Activated gamma-delta T cell (primary cell): ENCODE measurements at places on chromosomes 2 and 18.

DNA sequence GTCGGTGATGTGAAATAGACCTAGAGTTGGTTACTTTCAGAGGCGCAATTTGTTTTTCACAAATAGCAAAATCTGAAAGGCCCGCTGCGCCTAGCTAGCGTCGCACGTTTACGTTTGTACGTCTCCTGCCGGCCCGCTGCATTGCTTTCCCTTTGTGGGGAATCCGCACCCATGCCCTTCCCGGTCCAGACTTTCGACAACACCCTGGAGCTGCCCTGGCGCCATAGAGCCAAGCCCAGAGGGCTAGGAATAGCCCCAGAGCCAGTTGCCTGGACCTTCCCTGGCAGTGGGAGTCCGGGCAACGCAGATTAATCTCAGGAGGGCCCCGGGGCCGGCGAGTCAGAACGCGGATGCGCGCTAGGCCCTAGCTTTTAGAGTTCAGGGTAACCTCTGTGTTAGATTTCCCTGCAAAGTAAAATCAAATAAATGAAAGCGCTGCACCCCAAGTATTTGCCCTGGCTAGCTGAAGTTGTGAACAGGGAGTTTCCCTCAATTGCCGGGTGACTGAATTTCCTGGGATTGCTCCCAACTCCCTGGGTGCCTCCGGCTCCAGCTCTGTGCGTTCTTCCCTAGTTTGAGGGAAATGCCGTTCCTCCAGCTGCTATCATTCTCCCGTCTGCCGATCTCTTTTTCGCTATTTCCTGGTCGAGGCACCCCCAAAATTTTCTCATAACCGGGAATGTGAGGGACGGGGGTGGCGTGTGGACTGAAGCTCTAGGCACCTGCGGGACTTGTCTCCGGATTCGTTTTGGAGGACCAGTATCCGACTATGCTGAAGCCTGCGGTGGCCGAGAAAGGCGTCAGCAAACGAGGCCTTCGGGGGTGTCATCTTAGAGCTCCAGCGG is 1.2 kb upstream of the EN1 start:
- DNase-seq: no peak

GRCh38 chr2:69544951-69545350 is 98.6 kb downstream of the AAK1 start:
- no peak for DNase-seq

DNA sequence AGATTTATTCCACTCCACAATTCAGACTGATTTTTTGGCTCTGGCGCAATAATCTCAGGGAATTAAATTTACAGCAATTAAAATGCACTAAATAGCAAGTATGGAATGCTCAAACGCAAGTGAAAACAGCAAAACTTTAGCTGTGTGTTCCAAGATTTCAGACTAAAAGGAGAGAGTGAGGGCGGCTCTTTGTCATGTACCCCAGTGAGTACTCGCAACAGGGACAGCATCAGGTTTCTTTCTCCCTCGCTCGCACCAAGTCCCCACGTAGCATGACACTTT is 1.1 kb downstream of the ROCK2 start:
- DNase-seq: no peak

- DNase-seq: no peak
Observed at GRCh38 chr2:121031568-121032340, 253.2 kb downstream of the TFCP2L1 start.

DNA sequence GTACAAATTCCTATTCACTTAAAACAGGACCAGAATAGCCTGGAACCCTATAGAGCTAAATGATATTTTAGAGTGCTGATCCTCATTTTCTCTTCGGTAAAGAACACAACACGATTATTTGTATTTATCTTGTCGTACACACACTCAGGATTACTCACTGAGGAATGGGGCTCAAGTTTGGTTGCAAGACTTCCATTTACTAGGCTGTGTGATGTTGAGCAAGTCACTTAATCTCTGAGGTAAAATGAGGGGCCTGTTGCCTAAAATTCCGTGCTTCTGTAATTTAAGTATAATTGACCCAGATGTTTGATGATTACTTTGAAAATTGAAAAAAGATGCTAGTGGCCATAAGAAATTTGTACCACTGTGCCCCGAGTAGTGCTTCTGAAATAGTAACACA is 42.6 kb upstream of the MAP4K3 start:
- DNase-seq: no peak

DNA sequence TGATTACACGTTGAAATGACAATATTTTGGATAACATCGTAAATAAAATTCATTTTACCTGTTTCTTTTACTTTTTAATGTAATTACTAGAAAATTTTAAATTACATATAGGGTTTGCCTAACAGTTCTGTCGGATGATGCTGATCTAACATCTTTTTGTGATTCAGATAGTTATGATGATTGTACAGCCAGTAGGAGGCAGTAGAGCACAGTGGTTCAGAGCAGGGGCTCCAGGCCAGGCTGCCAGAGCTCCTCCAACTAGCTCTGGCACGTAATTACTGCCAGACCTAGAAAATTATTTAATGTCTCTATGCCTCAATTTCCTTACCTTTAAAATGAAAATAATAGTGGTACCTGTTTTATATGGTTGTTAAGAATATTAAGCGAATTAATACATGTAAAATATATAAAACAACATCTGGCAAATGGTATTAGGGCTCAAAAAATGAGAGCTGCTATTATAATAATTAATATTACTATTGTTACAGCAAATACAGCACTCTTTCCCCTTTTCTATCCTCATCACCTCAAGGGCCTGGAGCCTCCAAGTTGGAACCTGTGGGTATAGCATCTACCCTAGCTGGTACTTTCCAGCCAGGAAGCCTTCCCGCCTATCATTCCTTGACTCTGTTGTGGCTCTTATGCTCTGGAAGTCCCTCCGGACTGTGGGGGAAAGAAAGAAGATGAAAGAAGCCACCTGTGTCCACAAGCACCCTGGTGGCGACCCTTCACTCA is 47.7 kb upstream of the PLA2R1 start:
- no peak for DNase-seq

GRCh38 chr18:9829397-9829712 is 56.4 kb upstream of the TXNDC2 start:
- DNase-seq: no peak

DNA sequence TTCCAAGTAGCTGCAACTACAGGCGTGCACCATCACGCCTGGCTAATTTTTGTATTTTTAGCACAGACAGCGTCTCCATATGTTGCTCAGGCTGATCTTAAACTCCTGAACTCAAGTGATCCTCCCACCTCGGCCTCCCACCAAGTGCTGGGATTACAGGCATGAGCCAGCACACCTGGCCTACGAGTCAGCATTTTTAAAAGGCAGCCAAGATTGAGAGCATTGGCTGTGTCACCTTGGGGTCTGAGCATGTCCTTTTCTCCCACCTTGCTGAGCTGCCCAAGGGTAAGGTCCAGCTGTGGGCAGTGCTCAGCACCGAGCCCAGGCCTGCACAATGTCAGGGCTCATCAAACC is 142.8 kb upstream of the LMAN1 start:
- no peak for DNase-seq

DNA sequence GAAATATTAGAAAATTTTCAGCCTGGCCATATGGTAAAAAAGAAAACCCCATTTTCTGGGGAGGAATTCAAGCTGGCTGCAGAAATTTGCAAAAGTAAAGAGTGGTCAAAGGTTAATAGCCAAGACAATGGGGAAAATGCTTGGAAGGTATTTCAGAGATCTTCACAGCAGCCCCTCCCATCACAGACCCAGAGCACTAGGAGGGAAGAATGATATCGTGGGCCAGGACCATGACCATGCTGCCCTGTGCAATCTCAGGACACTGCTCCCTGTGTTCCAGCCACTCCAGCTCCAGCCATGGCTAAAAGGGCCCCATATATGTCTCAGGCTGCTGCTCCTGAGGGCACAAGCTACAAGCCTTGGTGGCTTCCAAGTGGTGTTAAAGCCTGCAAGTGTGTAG is 93.9 kb upstream of the AGAP1 start:
- DNase-seq: no peak

- DNase-seq: no peak
Observed at GRCh38 chr2:184413221-184413620, 185.1 kb upstream of the ZNF804A start.

DNA sequence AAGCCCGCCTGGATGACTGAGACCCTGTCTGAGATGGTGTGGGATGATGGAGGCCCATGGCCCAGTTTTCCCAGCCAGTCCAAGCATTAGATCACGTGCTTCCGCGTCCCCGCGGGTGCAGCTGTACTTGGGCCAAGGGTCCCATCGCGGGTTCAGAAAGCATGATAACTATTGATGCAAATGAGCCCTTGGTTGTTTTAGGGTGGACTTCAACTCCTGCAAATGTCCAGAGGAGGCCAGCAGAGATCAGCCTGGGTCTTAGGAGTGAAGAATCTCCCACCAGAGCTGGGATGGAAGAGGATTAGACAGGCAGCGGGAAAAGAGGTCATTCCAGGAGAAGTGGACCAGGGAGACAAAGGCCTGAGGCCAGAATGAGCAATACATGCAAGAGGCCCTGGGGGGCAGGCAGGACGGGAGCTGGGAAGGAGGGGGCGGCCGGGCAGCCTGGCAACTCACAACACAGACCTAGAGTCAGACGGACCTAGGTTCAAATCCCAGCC is 89.9 kb upstream of the TMEM247 start:
- DNase-seq: no peak

DNA sequence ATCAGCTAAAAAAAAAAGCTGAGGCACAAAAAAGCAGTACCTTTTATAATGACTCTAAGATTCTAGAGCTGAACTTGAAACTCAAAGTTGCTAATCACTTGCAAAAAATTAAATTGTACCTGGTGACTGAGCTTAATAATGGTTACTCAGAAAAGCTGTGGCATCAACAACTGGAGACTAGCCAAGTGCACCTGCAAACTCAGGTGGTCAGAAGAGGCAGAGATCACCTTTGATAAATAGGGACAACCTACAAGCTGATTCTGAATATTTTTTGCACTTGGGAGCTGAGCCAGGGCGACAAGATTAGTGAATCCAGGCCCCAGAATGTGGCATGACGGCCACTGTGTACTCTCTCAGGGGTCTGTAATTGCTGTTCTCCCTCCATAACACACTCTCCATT is 3.0 kb downstream of the ABHD3 start:
- DNase-seq: no peak

- no peak for DNase-seq
Observed at GRCh38 chr2:2095360-2096093, 235.5 kb downstream of the MYT1L start.

- DNase-seq: no peak
Observed at GRCh38 chr2:88810017-88810416, 118.5 kb downstream of the RPIA start.

- DNase-seq: no peak
Observed at GRCh38 chr2:101533561-101534148, 58.7 kb upstream of the RFX8 start.

DNA sequence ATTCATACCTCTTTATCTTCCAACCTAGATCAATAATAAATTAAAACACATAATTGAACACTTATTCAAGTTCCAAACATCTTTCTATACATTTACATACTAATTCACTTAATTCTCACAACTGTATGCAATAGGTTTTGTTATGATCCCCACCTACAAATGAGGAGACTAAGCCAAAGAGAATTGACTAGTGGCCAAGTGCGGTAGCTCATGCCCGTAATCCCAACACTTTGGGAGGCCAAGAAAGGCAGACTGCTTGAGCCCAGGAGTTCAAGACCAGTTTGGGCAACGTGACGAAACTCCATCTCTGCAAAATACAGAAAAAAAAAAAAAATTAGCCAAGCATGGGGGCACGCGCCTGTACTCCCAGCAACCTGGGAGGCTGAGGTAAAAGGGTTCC is 36.8 kb downstream of the KCNG3 start:
- no peak for DNase-seq

GRCh38 chr2:237892478-237892877 is 33.1 kb downstream of the RAMP1 start:
- DNase-seq: no peak

DNA sequence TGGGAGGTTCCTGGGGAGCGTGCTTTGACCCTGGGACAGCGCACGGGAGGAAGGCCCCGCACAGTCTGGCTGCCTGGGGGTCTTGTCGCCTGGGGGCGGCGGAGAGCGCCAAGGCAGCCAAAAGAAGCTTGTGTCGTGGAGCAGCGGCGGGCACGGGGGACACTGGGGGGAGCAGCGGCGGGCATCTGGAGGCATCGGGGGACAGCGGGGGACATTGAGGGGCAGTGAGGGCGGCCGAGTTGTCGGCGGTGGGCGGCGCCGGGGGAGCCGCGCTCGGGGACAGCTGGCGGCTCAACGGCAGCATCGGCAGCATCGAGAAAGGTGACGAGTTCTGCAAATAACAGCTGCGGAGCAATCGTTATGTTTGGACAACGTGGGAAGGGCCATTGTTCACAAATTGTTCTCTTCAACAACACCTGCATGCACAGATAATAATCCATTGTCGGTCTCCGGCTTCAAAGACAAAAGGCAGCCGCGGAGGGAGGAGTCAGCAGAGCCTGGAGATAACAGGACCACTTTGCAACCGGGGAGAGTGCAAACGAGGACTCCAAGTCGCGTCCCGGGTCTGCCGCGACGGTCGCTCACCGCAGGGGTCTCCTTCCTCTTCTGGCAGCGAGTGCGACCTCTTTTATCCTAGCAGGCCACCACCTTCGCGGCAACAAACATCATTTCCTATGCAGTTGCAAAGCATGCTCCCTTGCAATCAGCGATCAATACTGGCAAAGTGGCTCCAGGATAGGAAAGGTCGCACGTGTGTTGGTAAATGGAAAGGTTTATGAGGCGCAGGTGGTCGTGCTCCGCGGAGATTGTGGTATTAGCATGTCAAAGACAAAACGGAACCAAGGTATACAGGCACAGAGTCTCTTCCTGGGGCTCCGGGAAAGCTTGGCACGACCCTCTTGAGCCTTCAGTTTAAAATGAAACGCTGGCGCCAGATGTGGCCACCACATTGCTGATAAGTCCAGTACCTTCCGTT is 132.3 kb upstream of the DLX2 start:
- DNase-seq: peak; percentile 12

DNA sequence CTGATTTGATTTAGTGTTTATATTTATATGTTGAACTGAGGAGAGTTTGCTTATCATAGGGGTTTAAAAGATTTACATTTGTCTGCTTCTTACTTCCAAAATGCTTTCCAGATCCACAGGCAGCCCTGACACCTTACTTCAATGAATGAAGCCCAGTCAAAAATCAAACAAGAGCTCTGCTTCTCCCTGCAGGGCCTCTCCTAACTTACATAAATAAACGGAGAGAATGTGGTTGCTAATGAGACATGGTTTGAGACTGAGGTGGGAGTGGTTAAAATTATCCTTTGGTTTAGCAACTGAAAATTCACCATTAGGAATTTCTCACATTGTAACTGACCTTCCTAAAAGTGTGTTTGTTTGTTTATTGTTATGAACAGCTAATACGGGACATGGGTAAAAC is 612.3 kb upstream of the FANCL start:
- no peak for DNase-seq

DNA sequence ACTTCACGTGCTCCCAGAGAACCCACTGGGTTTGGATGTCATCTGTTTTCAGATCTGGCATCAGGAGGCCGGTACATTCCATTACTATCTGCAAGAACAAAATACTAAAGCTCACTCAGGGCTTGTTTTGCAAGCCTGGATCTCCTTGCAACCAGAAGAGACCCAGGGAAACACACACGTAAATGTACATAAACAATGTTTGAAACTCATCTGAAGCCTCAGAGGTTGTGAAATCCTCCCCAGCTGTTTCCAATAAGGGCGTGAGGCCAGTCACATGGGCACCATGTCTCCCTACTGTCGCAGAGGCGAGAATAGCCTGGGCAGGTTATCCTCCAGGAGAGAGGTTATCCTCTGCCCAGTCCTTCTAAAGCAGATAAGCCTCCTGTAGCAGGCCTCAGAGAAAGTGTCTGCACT is 186.9 kb downstream of the GFPT1 start:
- DNase-seq: no peak

GRCh38 chr2:217801115-217801531 is 201.7 kb downstream of the TNS1 start:
- DNase-seq: no peak

- DNase-seq: peak; percentile 21
Observed at GRCh38 chr2:170816504-170817092, at the start of gene GAD1. Gene GAD1, plus strand, starts transcription at chr2:170816887. Its CDS starts 1,705 bp downstream, at chr2:170818592.
